Upper lobe of left lung (tissue), 6 donors: ENCODE measurements at places on chromosomes 3 and 15. TPM values are rescaled to one million over a fixed set of nuclear protein-coding genes. Genes with fewer than 3 reads are reported as not detected.

The PGBD4 gene
- 1.1 TPM for total RNA-seq

The GASK1A gene
- total RNA-seq = 7.8 TPM

The LYZL4 gene
- total RNA-seq = not detected

The RGMA gene
- total RNA-seq = 2.3 TPM

The SLC22A13 gene
- total RNA-seq = 0.61 TPM

The CRABP1 gene
- not detected for total RNA-seq

The CTXN2 gene
- not detected for total RNA-seq

The OIP5 gene
- not detected for total RNA-seq

The ISLR gene
- 11.5 TPM for total RNA-seq

The LHFPL4 gene
- total RNA-seq = 0.52 TPM

The FOXL2NB gene
- not detected for total RNA-seq

The DUOX1 gene
- total RNA-seq = 458 TPM

The SEMA3B gene
- 127 TPM for total RNA-seq

The RNF7 gene
- 61.6 TPM for total RNA-seq

The FBXO40 gene
- not detected for total RNA-seq

The CCDC39 gene
- 18.2 TPM for total RNA-seq

The TPRG1 gene
- total RNA-seq = 12.8 TPM

The C3orf49 gene
- not detected for total RNA-seq

The NRROS gene
- 14.9 TPM for total RNA-seq

The PLSCR4 gene
- 28.8 TPM for total RNA-seq

The CYP1A1 gene
- 0.69 TPM for total RNA-seq

The NGLY1 gene
- 37.2 TPM for total RNA-seq

The TMEM45A gene
- total RNA-seq = 17.4 TPM

The BCL2A1 gene
- 15.0 TPM for total RNA-seq

The MBD4 gene
- total RNA-seq = 22.3 TPM

The CHRNA3 gene
- total RNA-seq = 0.34 TPM

The IQGAP1 gene
- 243 TPM for total RNA-seq

The LRTM1 gene
- total RNA-seq = not detected

The ETV5 gene
- total RNA-seq = 95.8 TPM

The CLRN1 gene
- total RNA-seq = not detected

The STRIT1 gene
- total RNA-seq = not detected

The CD80 gene
- total RNA-seq = 5.8 TPM

The CCRL2 gene
- 17.2 TPM for total RNA-seq

The PTH1R gene
- 2.6 TPM for total RNA-seq

The IL17RB gene
- total RNA-seq = 7.3 TPM

The LMAN1L gene
- total RNA-seq = not detected

The CEMIP gene
- 3.3 TPM for total RNA-seq

The CCDC174 gene
- 14.1 TPM for total RNA-seq

The EPHA3 gene
- 0.79 TPM for total RNA-seq

The CIAO2A gene
- 45.4 TPM for total RNA-seq

The SSUH2 gene
- not detected for total RNA-seq

The OXSR1 gene
- total RNA-seq = 30.7 TPM

The ARNT2 gene
- total RNA-seq = 6.3 TPM

The ATP13A5 gene
- 2.9 TPM for total RNA-seq

The PDE8A gene
- 66.0 TPM for total RNA-seq
